ENCODE measurements at places on chromosomes 7 and 10. TPM values are rescaled to one million over a fixed set of nuclear protein-coding genes. Genes with fewer than 3 reads are reported as not detected.

GRCh38 chr10:30883116-30883515 is 148.5 kb downstream of the ZNF438 start:
- DNase-seq = no peak

- no peak for DNase-seq
Measured at GRCh38 chr10:126781450-126782216, 111.1 kb upstream of the C10orf90 start.

DNA sequence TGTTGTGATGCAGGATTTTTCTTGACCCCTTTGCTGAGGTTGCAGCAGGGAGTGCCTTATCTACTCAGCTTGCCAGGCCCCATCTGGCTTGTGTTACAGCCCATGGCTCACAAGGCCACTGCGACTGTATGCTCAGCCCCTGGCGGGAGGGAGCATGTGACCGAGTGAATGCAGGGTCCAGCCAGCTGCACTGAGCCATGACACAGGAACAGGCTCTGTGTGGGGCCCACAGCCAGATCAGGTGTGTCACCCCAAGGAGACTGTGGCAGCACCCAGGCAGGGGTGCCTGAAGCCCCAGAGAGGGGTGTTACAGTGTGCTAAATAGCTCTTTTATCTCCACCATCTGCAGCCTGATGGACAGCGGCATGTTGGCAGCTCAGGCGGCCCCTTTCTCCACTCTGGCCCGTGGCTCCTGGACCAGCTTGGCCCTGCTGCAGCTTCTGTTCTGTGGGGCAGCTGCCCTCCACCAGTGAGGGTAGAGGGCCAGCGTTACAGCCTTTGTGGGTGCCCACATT is 2.6 kb upstream of the PCBD1 start:
- no peak for DNase-seq

DNA sequence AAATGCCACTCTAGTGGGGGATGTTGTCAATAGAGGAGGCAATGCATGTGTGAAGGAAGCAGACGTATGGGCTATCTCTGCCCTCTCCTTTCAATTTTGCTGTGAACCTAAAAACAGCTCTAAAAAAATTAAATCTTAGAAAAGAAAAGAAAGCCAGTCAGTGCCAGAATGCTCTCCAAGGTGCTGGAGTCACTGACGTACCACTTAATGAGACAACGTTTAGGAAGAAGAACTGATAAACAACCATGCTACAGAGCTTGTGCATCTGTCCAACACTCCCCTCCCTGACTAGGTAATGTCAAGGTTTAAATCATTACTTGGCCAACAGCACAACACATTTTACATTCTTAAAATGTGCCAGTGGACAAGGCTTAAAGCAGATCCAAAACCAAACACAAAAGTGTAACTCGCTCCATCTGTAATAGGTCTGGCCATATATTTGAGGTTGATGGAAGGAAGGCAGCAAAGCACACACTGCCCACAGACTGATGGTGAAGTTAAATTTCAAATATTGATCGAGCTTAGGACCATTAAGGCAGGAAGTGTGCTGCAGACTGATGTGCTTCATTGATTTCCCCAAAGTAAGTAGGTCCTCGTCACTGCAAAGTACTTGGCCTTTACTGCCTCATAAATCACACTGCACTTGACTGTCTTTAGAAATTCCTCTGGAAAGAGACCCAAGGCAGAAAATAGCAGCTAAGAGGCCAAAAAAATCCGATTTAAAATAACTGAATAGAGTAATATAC is 15.5 kb downstream of the ARMH3 start:
- DNase-seq = no peak

Gene TMEM184A
- 14.3 TPM for polyA plus RNA-seq

All from A549 (cell line).